ENCODE measurements at places on chromosomes 12 and 14.

- H3K27me3 ChIP-seq = peaks cover 58% of the 10 kb centered on the region
- peak overlapping the region; percentile 25 for H3K4me3 ChIP-seq
- H3K27ac ChIP-seq = no peak overlapping the region
Measured at GRCh38 chr14:105487986-105488777, 1.5 kb downstream of the CRIP1 start.

- H3K4me1 ChIP-seq = no peaks in the 10 kb centered on the region
- no peaks in the 10 kb centered on the region for H3K36me3 ChIP-seq
- H3K4me3 ChIP-seq = no peak overlapping the region
- H3K27ac ChIP-seq = no peak overlapping the region
Measured at GRCh38 chr12:102730996-102731395, 186.0 kb downstream of the PAH start.

DNA sequence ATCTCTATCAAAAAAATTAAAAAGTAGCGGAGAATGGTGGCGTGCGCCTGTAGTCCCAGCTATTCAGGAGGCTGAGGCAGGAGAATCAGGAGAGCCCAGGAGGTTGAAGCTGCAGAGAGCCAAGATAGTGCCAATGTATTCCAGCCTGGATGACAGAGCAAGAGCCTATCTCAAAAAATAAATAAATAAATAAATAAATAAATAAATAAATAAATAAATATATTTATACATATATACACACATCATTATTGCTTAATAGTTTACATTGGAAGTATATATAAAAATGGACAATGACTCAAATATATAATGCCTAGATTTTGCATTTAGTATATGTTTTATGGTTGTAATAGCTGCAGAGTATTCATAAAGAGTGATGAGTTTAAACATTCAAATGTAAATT lies 53.1 kb downstream of the TOGARAM1 start:
- no peak overlapping the region for H3K4me3 ChIP-seq
- H3K4me1 ChIP-seq = peaks cover 1% of the 10 kb centered on the region
- no peak for DNase-seq
- H3K27me3 ChIP-seq = no peaks in the 10 kb centered on the region
- H3K27ac ChIP-seq = no peak overlapping the region
- peaks cover 23% of the 10 kb centered on the region for H3K36me3 ChIP-seq

- no peak for DNase-seq
- peak overlapping the region; percentile 22 for H3K4me3 ChIP-seq
- H3K27me3 ChIP-seq = no peaks in the 10 kb centered on the region
- peak overlapping the region; percentile 83 for H3K27ac ChIP-seq
- peaks cover 52% of the 10 kb centered on the region for H3K4me1 ChIP-seq
Measured at GRCh38 chr12:93585247-93585646, 12.8 kb downstream of the SOCS2 start.

- no peak overlapping the region for H3K27ac ChIP-seq
- H3K36me3 ChIP-seq = no peaks in the 10 kb centered on the region
- no peak overlapping the region for H3K4me3 ChIP-seq
- H3K27me3 ChIP-seq = no peaks in the 10 kb centered on the region
Measured at GRCh38 chr14:32697704-32698103, 241.0 kb upstream of the NPAS3 start.

All from WTC11 (cell line).